ENCODE measurements at places on chromosomes 2 and 18.

DNA sequence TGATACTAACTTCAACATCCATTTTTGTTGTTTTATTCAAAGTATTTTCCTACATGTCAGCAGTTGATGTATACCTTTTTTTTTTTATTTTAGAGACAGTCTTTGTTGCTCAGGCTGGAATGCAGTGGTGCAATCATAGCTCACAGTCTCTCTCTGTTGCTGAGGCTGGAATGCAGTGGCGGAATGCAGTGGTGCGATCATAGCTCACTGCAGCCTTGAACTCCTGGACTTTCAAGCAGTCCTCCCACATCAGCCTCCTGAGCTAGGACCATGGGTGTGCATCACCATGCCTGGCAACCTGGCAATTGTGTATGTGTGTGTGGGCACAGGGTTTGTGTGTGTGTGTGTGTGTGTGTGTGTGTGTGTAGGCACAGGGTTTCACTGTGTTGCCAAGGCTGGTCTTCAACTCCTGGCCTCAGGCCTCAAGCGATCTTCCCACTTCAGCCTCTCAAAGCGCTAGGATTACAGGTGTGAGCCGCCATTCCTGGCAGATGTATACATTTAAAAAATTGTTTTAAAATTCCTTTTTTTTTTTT, 24.8 kb downstream of the SANBR start:
- no peak for DNase-seq

DNA sequence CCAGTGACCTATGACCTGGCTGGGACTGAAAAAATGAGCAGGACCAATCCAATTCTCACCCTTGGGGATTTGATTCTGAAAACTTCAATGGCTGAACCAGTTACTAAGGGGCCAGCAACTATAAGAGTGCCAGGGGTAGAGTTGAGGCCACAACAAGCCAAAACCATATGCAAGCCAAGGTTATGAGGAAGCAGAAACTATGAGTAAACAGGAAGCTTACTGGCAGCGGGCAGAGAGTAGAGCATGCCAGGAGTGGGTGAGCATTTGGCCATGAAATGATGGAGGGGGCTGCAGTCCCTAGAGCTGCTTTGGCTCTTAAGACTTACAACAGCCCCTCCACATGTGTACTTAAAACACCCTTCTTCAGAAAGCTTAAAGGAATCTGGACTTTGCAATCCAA, 82.4 kb downstream of the RBMS1 start:
- DNase-seq = no peak

DNA sequence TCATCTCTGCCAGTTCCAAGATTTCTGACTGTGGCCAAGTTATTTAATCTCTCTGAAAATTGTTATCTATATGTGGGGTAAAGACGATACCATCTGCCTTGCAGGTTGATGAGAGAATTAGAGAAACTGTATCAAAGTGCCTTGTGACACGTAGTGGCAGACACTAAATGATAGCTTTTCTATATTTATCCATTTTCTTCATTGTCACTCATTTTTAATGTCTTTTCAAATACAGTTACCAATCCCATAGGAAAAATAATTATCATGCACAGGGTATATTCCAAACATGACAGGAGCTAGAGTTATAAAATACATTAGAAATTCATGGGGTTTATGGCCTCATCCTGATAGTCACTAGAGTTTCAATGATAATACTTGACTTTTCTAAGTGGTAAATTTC, 95.6 kb upstream of the NOL4 start:
- no peak for DNase-seq

GRCh38 chr2:226658555-226658954, 141.1 kb downstream of the IRS1 start:
- no peak for DNase-seq

DNA sequence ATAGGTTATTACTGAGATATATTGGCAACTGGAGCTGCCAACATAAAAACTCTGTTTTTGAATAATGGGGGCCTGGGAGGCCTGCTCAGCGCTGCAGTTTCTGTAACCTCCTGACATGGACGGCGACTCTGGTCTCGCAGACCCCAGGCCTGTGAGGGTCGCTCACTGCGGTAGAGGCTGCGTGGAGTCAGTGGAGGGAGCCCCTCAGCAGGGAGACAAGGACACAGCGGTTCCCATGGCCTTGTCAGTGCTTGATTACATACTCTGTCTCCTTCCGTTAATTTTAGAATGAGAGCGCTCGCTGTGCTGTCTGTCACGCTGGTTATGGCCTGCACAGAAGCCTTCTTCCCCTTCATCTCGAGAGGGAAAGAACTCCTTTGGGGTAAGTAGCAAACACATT, 858 bp downstream of the TPO start:
- DNase-seq = no peak

GRCh38 chr2:128589681-128590080, 271.0 kb upstream of the HS6ST1 start:
- no peak for DNase-seq

- no peak for DNase-seq
Measured at GRCh38 chr2:15050483-15050882, 418.0 kb downstream of the LRATD1 start.

Measured in WTC11 (cell line).